ENCODE measurements at places on chromosomes 4 and X.

DNA sequence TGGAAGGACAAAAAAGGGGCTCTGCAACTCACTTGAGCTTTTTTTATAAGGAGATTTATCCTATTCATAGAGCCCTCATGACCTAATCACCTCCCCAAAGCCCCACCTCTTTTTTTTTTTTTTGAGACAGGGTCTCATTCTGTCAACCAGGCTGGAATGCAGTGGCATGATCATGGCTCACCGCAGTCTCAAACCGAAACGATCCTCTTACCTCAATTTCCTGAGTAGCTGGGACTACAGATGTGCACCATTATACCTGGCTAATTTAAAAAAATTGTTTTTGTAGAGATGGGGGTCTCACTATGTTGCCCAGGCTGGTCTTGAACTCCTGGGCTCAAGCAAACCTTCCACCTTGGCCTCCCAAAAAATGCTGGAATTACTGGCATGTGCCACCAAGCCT, 61.6 kb upstream of the PDGFRA start:
- DNase-seq: no peak

DNA sequence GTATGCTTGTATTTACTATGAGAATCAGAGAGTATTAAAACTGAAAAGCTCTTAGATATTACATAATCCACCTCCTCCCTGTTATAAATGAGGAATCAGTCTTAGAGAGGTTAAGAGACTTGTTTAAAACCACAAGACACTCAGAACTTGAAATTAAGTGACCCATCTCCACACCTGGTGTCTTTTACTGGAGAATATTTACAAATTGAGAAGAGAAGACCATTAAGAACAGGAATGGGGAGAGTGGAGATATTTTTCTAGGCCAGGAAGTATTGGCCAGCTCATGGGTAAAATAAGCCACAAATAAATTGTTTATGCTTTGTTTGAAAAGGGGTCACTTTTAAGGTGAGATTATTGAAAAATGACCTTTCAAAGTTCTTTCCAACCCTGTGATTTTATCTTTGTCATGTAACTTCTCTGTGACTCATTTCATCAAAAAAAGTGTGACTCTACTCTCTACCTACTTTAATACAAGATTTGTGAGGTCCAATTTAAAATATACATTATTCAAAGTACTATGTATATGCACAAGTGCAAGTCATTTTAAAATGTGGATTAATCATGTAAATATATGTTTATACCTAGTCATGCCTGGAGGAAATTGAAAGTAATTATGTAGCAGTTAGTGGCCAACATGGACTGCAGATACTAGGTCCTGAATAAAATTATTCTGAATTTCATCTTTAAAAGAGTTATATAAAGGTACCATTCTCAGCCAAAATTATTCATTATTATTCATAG, 15.9 kb upstream of the COX7B2 start:
- no peak for DNase-seq

DNA sequence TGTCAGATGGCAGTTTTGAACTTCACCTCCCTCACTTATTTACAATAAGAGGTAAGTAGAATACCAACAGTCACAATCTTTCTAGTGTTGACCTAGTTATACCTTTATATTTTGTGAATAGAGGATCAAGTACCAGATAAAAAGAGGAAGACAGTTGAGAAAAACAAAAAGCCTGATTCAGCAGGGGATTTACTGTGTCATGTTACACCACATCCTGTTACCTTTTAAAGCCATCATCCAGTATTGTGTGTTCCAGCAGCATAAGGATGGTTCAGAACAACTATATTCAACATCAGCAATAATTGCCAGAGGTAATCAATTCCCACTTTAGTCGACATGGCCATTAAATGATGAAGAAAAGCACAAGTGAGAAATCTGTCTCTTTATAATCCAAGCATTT, 21.3 kb upstream of the CXCL6 start:
- peak; percentile 48 for DNase-seq

DNA sequence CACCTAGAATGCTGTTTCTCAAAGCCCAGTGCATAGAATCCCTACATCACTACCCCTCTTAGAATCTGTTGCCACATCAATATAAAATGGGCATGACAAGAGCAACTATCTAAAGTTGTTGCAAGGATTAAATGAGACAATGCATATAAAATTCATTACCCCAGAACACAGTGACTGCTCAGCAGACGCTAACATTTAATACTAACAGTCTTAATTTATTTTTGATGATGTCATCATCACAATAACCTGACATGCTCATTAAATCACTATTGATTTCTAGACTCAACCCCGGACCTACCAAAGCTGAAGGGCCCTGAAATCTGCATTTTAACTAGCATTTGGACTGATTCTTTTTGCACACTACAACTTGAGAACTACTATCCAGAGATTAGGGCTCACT, 3.9 kb downstream of the ARSJ start:
- DNase-seq: no peak

Data from hematopoietic multipotent progenitor cell treated with erythropoietin and hydrocortisone succinate and interleukin-3 and kit ligand, for 4 days (in vitro differentiated cells).